ENCODE measurements at places on chromosomes 2 and 18.
A peak's percentile ranks its signal among the peaks of the same experiment; 100 is the strongest.

GRCh38 chr2:204027091-204027490, 90.5 kb downstream of the ICOS start:
- DNase-seq = peak; percentile 80

DNA sequence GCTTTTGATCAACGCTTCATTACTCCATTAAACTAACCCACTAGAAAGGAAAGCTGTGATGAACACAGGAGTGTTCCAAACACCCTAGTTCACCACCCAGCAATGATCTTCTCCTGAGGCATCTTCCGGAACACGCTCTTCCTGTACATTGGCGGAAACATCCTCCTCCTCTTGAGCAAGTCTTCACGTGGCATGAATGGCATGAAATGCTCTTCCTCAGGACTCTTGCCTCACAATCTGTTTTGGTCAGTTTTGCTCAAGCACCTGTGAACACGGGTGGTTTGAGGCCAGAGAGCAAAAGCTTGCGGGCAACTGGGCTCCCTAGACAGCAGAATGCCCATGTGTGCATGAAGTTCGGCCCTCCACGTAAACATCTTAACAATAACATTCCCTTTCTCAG, 734.2 kb upstream of the SALL3 start:
- no peak for DNase-seq

DNA sequence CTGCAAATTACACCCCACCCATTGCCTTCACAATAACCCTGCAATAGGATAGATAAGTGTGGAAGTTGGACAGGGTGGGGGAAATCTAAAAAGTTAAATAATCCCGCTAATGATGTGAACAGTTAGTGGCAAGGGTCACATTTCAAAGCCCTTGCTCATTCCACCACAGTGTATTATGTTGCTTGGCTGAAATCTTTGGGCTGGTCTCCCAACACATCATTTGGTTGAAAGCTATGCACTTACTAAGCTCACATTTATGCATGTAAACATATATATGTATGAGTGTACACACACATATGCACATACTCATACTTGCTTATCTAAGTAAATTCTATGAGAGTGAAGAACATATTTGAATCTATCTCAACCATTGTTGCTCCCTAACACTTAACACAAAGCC, 197.8 kb downstream of the RDH14 start:
- DNase-seq = no peak

- DNase-seq = no peak
Measured at GRCh38 chr18:31739651-31740050, 21.0 kb downstream of the SLC25A52 start.

DNA sequence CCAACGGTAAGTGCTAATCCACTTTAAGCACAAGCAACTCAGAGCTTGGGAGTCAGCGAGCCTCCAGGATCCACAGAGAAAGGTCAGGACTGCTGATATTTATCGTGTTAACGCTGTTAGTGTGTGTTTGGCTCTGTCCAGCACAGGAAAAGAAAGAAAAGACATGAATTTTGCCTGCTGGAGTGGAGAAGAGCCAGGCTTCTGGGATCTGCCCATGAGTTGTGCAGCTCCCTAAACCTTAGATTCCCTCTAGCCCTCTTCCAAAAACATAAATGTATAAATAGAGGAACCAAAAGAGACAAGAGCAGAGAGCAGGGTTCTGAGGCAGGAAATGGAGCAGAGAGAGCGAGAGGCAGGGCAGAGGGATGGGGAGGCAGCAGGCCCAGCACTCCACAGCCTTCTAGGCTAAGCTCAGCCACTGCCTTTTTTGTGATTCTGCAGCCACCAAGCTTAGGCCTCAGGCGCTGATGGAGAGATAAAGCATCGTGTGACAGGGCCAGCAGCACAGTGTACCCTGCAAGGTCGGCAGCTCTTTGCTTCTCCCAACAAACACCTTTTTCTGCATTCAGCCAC, 14.5 kb upstream of the MAT2A start:
- DNase-seq = no peak

DNA sequence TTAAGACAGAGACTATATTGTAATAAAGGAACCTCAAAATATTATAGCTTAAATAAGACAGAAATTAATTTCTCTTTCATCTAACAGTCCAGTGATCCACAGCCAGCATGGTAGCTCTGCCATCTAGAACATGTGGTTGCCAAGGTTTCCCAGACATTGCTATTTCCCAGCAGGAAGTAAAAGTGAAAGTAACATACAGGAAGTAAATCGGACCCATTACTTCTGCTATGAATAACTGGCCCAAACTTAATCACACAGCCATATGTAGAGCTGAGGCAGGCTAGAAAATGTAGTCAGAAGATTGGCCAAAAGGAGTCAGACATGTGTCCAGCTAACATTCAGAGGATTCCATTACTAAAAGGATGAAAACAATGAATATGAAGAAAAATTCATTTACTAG, 71.0 kb downstream of the NOL4 start:
- DNase-seq = peak; percentile 10

- no peak for DNase-seq
Measured at GRCh38 chr2:233470011-233470687, 96.4 kb downstream of the USP40 start.

- DNase-seq = peak; percentile 48
Measured at GRCh38 chr2:209977386-209978239, 24.8 kb upstream of the RPE start.

- no peak for DNase-seq
Measured at GRCh38 chr2:99356853-99357252, 19.7 kb downstream of the EIF5B start.

GRCh38 chr2:206305523-206306245, 31.2 kb downstream of the ZDBF2 start:
- DNase-seq = no peak

DNA sequence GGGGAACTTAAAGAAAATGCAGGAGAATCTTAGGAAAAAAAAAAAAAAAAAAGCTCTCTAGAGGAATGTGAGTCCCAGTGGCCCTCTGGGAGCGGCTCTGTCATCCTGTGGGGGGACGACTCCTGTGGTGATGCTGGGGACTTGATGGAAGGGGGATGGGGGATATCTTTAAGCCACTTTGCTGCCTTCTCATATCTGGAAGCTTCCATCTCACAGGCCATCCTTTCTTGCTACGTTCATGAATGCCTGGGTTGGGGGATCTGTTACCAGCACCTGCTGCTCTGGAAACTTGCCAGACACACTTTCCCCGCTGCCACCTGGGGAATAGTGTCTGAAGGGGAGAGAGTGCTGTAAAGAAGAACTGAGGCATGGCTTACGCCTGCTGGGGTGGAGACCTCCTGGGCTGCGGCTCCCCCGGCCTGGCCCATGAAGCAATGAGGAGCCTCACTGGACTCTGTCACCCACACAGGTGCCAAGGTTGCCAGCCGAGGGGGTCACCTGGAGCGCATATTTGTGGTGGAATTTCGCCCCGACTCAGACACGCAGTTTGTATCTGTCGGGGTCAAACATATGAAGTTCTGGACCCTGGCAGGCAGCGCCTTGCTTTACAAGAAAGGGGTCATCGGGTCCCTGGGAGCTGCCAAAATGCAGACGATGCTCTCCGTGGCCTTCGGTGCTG, 92.8 kb downstream of the RTN4 start:
- no peak for DNase-seq

- no peak for DNase-seq
Measured at GRCh38 chr2:224134003-224134734, 95.1 kb upstream of the SERPINE2 start.

DNA sequence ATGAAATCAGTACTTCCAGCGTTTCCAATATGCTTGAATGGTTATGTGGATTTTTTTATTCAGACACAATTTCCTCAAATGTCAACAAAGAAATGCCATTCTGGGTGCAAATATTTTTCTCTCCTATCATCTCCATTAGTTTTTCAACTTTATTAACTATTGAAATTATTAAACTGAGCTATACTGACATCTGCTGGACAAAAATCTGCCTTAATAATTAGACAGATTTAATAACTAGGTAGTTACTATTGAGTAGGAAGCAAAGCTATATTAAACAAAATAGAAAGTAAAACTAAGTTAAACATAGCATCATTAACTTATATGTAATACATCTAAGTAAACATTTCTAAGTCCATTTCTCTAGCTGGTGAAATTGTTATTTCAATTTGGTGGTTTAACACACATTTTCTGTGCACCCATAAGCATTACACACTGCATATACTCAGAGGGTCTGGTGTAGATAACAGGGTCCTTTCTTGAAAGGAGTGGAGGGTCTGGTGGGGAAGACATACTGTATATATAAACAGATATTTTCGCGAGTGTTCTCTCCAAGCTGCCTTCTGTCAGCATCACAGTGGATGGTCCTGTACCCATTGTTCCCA, 77.0 kb downstream of the LANCL1 start:
- DNase-seq = peak; percentile 3

GRCh38 chr2:60459851-60460250, 93.6 kb downstream of the BCL11A start:
- no peak for DNase-seq

- no peak for DNase-seq
Measured at GRCh38 chr2:232490221-232491138, 2.8 kb upstream of the ECEL1 start.

Measured in Jurkat, Clone E6-1 (cell line).